NCI-H345 (cell line): ENCODE measurements at places on chromosomes 6 and 20.
A peak's percentile ranks its signal among the peaks of the same experiment; 100 is the strongest.

DNA sequence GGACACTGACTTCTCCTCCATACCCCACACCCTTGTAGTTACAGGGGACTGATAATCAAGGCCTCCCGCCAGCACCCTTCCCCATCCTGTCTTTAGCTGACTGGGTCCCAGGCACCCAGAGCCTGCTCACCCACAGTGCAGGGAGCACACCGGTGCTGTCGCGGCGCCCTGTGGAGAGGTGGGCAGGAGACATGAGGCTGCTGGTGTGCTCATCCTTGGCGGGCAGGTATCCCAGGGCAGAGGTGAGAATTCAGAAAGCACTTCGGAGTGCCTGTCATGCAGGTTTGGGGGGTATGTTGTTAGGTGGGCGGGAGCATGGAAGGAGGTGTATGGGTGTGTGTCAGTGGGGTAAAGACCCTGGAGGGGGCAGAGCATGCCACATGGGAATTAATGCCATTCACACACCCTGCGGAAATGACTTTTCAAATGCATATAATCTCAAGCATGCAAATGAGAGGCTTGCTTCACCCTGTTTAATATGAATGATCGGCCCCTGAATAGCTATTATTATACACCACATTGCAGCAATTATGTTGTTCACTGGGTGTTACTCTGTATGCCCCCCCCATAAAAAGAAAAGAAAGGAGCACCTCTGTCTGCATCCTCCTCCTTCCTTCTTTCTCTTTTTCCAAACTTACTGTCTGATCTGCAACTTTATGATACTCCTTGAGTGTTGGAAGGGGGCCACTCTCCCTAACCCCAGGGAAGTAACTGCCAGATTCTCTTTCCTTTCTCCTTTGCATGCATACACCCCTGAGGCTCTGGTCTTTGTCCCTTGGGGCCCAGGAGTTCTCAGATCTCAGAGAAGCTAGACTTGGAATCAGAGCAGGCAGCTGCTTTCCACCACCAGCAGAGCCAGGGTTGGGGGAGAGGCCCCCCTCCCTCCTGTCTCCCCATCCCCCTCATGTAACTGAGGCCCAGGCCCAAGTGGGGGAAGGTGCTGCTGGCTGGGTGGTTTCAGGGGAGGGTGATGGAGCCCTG is 16.0 kb downstream of the FOXP4 start:
- no peak for DNase-seq

- DNase-seq: no peak
Measured at GRCh38 chr20:31595654-31596411, 9.3 kb upstream of the ID1 start.

DNA sequence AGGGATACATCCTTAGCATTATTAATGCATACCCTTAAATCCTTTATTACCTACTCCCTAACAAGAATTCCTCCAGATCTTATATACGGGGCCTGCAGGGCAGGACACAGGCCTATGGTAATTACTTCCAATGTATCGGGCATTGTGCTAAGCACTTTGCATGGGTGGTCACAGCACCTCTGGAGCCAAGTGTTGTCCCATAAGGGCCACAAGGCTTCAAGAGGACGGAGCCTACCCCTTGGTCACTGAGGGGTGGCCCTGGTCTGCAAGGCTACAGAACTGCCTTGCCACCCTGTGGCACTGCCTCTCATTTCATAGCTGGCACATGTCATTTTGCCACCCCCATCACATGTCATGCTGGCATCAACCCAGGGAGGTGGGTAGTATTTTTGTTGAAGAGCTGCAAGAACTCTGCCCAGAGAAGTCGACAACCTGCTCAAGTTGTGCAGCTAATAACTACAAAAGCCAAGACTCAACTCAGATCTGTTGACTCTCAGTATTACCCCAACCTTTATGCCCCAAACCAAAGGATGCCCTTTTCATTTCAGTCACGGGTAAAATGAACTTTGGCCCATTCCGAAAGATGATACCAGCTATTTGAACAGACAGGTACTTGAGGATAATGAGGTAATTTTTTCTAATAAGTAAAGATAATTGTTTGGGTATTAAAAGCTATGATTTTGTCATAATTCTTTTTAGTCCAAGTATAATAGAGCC is 144.1 kb upstream of the AKAP12 start:
- no peak for DNase-seq

DNA sequence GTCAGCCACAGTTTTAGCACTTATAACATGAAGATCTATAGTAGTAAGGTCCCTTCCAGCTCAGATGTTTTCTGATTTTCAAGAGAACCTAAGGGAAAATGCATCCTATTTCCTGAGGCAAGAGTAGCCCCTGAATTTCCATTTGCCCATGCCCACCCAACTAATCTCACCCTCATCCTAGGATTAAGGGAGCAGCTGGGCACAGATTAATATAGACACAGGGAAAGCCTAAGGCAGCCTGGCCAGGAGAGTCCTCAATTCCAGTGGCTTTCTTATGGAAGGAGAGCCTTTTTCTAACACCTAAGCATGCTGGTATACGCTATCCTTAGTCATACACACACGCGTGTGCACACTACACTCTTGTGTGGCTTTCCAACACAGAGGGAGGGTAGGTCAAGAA is 1.5 kb downstream of the APOBEC2 start:
- no peak for DNase-seq

DNA sequence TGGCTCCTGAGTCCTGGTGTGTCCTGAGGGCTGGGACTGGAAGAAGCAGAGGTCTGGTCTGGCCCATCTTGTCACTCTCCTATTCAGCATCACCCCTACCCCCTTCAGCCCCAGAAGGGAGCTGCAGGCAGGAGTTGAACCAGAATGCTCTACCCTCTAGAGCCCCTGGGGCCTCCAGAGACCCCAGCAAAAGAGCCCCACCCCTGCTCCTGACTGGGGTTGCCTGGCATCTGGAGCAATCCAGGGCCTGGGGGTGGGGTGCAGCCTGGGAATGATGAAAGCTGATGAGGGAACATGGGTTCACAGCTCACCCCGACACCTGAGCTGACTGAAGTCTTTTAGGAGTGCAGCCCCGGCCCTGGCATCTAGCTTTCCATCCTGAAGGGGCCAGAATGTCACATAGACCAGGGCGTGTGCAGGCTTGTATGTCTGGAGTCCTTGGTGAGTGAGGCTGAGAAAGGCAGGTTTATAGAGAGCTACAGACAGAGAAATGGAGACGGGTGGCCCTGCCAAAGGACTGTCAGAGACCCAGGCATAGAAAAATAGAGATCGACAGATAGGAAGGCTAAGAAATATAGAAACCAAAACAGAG is 12.2 kb downstream of the FGD2 start:
- no peak for DNase-seq

- no peak for DNase-seq
Measured at GRCh38 chr6:95819939-95820338, 195.8 kb upstream of the FUT9 start.

DNA sequence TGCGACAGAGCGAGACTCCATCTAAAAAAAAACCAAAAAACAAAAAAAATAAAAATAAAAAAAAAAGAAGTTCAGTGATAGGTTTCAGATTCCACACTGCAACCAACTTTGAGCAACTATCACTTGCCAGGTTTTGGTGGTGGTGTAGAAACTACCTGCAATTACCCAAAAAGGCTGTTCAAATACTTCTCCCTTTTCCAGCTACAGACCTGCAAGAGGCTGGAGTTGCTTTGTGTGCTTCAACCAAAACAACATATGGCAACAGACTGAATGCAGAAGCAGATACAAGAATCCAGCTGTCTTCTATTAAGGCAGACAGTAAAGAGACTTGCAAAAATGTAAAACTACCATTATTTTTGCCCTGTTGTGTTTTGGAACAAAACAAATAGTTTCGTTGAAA is 9.3 kb upstream of the BCAS1 start:
- no peak for DNase-seq

- DNase-seq: no peak
Measured at GRCh38 chr20:48556956-48557355, 270.8 kb downstream of the PREX1 start.

DNA sequence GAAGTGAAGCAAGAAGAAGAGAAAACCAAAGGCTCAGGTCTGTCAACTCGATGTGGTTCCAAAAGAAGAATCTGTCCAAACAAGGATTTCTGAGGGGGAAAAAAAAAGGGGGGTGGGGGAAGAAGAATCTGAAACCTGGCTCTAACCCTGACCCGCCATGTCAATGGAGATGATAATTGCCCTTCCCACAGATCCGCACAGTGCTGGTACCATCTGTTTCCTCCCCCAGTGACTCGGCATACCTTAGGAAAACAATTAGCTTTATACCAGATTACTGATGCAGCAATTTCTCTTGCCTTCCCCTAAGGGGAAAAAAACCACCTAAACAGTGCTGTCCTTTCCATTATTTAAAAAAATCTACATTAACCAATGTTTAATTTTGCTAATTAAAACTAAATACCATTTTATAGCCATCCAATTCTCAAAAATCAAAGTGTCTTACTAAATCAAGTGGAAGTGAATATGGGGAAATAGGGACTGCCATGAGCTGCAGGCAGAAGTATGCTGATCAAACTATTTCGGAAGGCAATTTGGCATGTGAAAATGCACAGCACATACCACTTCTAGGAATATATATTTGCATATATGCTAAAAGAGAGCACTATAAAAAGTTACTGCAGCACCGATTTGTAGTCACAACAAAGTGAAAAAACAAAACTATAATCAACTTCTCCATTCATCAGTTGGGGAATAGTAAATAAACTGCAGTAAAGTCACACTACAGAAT is 46.8 kb downstream of the MAP7 start:
- no peak for DNase-seq

- peak; percentile 64 for DNase-seq
Measured at GRCh38 chr6:70369332-70369950, 43.9 kb upstream of the FAM135A start.

DNA sequence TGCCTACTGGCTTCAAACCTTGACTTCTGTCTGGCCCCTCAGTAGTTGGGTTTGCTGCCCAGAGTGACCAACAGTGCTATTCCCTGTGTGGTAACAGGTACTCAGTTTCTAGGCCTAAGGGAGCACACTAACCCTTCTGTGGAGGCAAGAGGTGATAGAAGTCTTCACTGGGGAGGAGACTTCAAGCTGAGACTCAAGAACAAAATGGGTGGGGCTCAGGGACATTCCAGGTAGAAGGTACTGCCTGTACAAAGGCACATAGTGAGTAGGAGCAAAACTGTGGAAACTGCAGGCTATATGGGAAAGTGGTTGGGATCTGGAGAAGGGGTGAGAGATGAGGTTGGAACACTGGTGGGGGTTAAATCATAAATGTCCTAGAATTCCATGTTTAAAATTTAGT is 2.3 kb upstream of the SCAND1 start:
- DNase-seq: no peak

- no peak for DNase-seq
Measured at GRCh38 chr20:24773751-24774201, 175.3 kb upstream of the CST7 start.

- DNase-seq: no peak
Measured at GRCh38 chr6:161480421-161481155, 206.7 kb upstream of the AGPAT4 start.

DNA sequence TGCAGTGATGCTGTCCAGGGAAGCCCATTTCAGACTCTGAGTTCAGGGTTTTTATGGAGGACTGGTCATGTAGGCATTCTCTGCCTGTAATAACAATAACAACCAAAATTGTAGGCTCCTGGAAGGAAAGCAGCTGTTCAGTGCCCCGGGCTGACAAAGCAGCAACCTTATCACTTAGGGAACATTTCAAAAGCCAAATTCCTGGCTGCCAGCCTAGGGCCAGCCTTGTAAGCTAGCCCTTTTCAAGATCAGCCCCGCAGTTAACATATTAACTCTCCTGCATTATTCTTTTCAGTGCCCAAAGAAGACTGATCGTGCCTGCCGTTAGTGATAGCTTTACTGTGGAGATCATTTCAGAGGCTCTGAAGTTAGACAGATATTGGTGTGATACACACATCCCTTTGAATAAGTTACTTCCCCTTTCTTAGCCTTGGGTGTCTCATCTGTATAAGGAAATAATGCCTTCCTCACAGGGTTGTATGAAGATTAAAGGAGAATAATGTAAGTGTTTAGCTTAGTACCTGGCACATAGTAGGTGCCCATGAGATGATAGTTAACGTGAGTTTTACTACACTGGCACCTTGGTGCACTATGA is 44.1 kb downstream of the CTNNBL1 start:
- DNase-seq: no peak

GRCh38 chr6:127606131-127606562 is 29.2 kb downstream of the C6orf58 start:
- no peak for DNase-seq

- no peak for DNase-seq
Measured at GRCh38 chr20:18778690-18779392, 34.7 kb upstream of the SCP2D1 start.

DNA sequence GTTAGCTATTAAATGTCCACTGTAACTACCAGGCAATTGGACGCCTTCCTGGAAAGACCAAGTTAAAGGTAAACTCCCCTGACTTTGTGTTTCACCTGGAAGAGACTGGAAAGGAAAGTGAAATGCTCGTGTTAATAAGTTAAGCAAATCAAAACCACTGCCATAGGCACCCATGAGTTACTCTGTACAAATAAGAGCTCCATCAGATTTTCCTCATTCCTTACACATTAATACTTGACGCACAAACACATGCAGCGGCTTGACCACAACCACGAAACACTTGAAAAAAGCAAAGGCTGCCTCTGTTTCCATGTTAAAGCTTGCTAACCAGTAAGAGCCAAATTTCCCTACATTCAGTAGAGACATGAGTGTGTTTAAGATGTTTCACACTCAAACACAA is 19.8 kb downstream of the GCM1 start:
- DNase-seq: no peak

DNA sequence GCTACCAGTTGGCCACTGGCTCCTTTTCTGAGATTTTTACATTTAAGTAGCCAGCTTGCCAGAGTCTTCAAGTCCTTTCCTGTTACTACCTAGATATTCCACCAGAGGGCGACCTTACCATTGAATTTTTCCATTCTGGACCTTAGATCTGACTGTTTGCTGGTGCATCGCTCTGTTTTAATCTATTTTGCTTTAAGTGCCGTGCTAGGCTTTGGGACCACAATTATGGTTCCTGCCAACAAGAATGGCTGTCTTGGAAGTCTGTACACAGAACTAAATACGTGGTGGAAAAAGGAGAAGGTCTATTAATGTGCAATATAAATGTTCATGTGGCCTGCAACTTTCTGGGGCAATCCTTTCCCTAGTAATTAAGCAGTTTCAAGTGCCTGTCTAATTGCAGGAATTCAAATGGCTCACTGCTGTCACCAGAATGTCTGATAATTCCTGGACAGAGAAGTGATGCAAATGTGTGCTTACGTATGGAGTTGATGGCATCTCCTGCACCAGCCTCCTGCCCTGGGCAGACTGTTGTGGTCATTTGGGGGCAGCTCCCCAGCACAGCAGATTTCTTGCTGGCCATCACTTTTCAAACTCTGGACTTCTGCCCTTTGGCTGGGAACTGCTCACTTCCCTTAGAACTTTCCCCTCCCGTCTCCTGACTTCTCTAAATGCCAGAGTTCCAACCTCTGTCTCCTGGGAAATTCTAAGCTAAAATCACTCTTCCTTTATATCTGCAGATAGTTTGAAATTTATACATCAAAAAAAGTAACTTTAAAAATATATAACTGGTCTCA is 5.6 kb upstream of the HLA-DOA start:
- DNase-seq: peak; percentile 58

GRCh38 chr6:164533045-164533362 is 776.4 kb downstream of the C6orf118 start:
- no peak for DNase-seq

GRCh38 chr6:2809015-2809414 is 32.6 kb downstream of the SERPINB1 start:
- DNase-seq: no peak

- DNase-seq: no peak
Measured at GRCh38 chr20:14821251-14821650, 483.8 kb upstream of the FLRT3 start.

- peak; percentile 38 for DNase-seq
Measured at GRCh38 chr6:26124781-26125685, 37.8 kb downstream of the HFE start.
